ENCODE measurements at places on chromosomes 7 and 10.

GRCh38 chr7:151091988-151092387, 5.7 kb downstream of the AGAP3 start:
- DNase-seq: no peak

GRCh38 chr10:58842860-58843376, 330.2 kb downstream of the BICC1 start:
- no peak for DNase-seq

DNA sequence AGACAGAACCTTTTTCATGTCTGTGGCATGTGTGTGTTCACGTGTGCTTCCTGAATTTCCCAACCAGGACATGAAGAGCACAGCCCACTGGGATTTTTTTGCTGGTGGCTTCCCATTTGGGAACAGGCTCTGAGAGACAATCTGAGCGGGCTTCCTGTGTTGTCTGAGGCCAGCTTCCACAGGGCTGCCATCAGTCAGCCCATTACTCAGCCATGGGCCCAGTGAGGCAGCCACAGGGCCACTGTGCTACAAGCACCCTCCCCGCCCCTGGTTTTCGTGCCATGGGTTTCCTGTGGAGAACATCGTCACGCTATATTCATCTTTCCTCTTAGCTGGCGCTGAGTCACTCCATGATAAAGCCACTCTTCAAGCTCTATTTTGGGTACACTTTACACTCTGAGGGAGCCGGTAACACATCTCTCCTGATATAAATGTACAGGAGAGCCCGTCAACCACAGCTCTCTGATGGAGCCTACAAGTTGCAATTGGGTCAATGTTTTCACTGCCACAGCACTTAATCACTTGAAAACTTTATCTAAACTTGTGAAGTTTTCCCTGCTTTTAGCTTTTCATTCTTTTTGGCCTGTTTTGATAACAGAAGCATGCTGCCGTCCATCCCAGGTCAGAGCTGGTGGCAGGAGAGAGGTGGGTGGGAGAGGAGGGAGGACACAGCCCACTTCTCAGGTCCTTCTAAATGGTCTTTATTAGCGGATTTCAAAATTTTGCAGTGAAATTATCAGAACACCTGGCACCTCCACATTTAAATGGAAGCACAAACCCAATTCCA, 96.9 kb downstream of the HIPK2 start:
- DNase-seq: peak; percentile 78

GRCh38 chr10:121155742-121156474, 304.7 kb downstream of the WDR11 start:
- DNase-seq: no peak

GRCh38 chr7:36216063-36216684, 63.1 kb downstream of the EEPD1 start:
- DNase-seq: no peak

- DNase-seq: no peak
These were observed 486.1 kb downstream of the SEMA3D start for GRCh38 chr7:84700563-84701370.

- no peak for DNase-seq
These were observed 23.7 kb upstream of the LAMB1 start for GRCh38 chr7:108026647-108027046.

- no peak for DNase-seq
These were observed 8.8 kb downstream of the ZNHIT1 start for GRCh38 chr7:101226721-101227120.

DNA sequence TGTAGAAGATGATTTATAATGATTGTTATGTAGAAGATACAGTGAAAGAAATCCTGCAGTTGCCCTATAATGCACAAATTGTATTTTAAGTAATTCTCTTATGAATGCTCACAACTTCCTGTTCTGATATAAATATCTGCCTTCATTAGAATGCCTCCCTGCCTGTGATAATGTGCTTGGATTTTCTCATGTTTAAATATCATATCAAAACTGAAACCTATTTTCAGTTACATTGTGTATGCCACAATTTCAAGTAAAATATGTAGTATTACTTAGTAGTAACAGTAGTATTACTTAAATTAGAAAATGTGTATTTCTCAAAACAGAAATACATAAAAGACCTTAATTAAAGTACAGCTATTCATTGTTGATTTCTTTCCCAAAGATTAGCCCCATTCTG, 41.1 kb upstream of the TFEC start:
- no peak for DNase-seq

DNA sequence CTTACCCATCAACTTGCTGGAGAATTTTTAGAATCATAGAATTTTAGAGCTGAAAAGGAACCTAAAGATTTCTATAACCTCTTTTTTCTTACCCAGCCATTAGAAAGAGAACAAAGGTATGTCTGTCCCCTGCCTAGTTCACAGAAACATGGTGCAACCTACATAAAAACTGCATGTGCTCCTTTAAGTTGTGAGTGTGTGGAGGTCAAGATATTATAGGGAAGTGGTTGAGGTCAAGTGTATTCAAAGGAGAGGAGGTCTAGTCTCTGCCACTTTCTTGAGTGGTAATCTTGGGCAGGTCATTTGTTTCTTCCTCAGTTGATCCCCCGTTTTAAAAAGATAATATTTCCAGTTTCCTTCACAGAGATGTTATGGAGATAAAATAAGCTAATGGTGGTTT, 6.4 kb downstream of the UBTD1 start:
- DNase-seq: no peak

DNA sequence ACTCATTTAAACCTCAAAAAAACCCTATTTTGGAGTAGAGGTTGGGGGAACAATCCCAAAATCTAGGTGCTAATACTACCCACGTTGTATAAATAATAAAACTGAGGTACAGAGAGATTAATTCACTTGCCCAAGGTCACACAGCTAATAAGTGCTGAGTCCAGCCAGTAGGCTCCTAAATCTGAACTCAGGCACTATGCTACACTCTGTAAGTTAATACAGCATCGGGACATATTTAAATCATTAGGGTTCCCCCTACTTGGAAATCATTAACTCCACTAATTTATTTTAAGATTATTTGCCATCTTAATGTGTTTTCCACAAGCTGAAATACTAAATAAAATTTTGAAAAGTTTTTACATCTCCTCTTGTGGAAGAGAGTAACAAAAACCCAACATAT, 24.2 kb downstream of the PIP4K2A start:
- DNase-seq: no peak
